ENCODE measurements at places on chromosomes 5 and 9.

GRCh38 chr5:6701491-6701890 is 11.7 kb upstream of the TENT4A start:
- DNase-seq, result no peak

DNA sequence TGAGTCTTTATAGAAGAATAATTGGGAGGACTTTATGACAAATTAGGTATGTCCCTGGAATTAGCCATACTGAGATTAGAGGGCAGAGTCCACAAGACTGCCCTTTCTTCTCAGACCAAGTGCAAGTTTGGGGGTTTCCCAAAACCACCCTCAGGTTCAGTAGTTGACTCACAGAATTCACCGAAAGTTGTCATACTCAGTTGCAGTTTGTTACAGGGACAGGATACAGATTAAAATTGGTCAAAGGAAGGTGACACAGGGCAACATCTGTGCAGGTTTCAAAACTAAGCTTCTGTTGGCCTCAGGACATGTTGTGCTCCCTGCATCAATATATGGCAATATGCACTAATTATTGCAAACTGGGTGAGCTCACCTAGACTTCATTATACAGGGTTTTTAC is 3.8 kb downstream of the RANBP17 start:
- no peak for DNase-seq

GRCh38 chr9:1272488-1272887 is 222.3 kb downstream of the DMRT2 start:
- no peak for DNase-seq

GRCh38 chr5:119945691-119946090 is 316.3 kb downstream of the FAM170A start:
- DNase-seq, result no peak

GRCh38 chr9:8632493-8632892 is 832.9 kb upstream of the DMAC1 start:
- DNase-seq, result no peak

- no peak for DNase-seq
Observed at GRCh38 chr5:142202282-142202681, 93.7 kb downstream of the NDFIP1 start.

All from thymus (tissue), 14 donors.